ENCODE measurements at places on chromosomes 13 and 19.

- no peak for DNase-seq
Observed at GRCh38 chr19:28509079-28509895, 703.7 kb downstream of the UQCRFS1 start.

GRCh38 chr13:108816375-108816774 is 187.0 kb downstream of the MYO16 start:
- DNase-seq = no peak

GRCh38 chr19:3194106-3195087 is 8.7 kb downstream of the NCLN start:
- no peak for DNase-seq

DNA sequence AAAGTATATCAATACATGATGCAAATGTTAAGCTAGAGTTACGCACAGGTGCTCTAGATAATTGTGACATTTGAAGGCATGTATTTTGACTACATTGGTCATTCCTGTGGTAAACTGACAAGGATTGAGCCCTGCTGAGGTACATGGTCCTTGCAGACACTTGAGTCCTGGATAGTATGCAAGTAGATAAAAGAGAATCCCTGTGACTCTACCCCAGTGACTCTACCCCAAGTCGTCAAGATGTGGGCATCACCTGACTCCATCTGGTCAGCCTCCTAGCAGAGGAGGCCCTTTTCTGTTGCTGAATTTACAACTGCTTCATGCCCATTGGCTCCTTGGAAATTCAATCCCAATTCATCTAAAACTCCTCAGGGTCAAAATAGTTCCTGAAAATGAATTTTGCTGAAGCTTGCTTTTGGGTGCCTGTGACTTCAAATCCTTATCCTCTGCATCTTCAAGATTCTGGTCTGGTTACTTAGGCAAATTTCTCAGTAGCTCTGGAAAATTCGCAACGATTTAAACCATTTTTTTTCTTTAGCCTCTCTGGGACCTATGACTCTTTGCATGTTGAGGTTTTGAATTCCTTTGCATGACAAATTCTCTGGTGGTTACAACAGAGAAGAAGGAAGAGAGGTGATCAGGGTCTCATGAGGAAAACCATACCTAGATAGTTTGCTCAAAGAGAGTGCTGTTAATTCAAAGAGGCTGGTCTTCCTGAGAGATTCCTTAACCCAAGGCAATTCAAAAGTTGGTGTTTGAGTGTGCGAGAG is 422.1 kb downstream of the FGF9 start:
- DNase-seq = no peak

DNA sequence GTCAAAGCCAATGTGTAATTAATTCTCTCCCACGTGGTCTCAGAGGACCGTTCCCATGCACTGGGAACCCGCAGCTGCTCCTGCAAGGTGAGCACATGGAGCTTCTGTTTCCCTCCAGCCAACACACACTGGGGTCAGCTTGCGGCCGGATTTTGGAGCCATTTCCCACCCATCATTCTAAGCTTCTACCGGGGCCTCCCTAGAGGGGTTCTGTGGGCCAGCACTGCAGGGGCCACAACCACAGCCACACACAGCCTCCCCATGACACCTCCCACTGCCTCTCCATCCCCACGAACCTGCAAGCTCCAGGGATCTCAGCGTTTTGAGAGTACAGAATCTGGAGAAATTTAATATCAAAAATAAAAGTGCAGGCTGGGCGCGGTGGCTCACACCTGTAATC is 120.7 kb upstream of the SOX1 start:
- no peak for DNase-seq

DNA sequence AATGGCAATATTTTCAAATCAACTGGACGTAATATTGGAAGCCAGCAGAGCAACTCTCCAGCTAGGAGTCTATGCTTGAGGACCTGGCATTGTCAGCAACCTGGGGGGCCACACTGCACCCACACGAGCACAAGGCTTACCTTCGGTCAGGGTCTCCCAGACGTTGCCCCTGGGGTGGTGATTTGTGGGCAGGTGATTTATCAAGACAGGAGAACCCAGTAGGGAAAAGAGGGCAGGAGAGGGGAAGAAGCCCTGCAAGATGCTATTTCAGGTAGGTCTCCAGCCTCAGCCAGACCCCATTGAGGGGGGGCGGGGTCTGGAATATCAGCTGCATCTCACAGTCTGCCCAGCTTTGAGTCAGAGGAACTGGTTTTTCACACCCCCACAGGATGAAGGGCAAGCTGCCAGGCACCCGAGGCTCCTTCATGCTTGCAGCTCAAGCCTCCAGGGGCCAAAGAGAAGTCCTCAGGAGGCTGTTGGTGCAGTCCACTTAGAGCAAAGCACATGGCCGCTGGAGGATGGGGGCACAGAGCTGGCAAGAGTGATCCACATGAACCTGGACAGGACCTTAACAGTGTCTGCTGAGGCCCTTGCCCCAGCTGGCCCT is 80.9 kb upstream of the UQCRFS1 start:
- DNase-seq = peak; percentile 12
